ENCODE measurements at places on chromosomes 16 and 17.

DNA sequence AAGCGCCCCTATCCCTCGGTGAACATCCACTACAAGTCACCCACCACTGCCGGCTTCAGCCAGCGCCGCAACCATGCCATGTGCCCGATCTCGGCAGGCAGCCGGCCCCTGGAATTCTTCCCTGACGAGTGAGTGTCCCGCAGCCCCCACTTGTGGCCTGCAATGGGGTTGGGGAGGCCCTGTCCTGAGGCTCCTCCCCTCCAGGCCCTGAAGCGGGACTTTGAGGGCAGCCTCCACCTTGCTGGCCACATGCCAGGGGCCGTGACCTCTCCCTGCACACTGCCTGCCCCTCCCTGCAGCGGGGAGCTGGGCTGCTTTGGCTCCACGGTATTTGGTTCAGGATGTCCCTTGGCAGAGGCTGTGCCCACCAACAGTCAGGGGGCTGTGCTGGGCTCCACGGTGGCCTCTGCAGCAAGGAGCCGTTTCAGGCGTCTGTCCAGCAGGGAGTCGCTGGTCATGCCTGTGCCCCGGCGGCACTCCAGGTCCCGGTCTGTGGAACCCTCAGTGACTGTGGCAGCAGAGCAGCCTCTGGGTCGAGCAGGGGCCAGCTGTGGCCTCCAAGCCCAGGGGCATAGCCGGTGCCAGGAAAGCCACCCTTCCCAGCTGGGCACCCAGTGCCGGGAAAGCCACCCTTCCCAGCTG is 8.3 kb downstream of the NME3 start:
- DNase-seq = no peak

DNA sequence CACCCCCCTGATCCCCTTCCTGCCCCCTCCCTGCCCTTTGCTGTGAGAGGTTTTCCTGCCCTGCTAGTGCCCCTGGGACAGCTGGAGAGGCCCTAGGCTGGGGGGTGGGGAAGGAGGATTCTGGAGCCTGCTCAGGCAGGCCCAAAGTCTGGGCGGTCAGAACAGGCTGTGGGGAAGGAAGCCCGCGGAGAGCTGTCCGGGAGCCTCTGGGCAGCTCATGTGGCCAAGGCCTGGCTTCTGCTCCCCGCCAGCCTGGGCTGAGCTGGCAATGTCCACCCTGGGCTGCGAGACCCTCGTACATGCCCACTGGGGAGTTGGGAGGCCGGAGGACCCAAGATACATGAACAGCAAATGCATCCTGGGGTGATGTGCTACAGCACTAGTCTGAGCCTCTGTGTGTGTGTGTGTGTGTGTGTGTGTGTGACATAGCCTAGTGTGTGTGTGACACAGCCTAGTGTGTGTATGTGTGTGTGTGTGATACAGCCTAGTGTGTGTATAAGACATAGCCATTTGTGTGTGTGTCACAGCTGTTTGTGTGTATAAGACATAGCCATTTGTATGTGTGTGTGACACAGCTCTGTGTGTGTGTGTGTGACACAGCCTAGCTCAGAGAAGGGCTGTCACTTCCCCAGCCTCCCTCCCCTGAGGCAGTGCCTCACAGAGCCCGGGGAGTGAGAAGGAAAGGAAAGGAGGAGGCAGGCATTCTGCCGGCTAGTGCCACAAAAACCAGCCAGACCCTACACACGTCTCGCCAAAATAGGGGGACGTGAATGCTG is 201.4 kb upstream of the CIBAR2 start:
- DNase-seq = no peak

- DNase-seq = no peak
Measured at GRCh38 chr16:2071454-2072202, 23.8 kb downstream of the TSC2 start.

DNA sequence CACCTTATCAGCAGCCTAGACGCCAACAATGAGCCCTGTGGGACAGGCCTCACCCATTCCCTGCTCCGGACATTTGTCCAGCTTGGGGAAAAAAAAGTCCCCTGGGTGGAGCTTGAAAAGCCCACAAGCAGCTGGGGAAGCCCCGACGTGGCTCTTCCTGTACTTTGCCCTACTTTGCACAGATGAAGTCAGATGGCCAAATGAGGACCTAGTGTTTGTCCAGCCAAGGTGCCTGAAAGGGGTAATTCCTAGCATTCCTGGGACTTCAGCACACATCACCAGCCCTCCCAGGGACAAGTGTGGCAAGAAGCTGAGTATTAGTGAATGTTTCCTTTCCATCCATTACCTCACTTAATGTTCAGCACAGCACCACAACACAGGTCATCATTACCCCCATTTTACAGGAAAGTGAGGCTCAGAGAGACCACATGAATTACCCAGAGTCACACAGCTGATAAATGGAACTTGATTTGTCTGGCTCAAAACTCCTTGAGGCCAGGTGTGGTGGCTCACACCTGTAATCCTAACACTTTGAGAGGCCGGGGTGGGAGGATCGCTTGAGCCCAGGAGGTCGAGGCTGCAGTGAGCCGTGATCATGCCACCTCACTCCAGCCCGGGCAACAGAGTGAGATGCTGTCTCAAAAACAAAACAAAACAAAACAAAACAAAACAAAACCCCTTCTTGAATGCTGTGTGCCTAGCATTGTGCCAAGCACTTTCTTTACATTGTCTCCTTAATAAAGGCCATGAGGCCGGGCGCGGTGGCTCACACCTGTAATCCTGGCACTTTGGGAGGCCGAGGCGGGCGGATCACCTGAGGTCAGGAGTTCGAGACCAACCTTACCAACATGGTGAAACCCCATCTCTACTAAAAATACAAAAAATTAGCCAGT is 19.9 kb upstream of the PLLP start:
- no peak for DNase-seq

DNA sequence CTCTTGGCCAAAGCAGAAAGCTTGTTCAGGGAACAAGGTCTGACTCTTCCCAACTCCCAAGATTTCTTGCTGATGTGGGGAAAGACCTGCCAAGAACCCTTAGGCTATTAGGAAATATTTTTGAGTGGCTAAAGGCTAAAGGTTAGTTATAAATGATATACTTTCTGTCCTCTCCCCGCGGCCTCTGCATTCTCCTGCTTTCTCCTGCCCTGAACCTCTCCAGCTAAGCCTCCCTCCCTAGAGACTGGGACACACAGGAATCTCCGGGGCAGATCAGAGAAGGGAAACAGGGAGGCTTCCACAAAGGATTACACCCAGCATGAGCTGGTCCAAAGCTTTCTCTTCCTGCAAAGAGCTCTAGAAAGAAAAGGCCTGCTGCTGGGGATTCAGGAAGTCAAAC is 2.3 kb downstream of the SLC43A2 start:
- DNase-seq = no peak

All from activated CD4-positive, alpha-beta T cell treated with anti-CD3 and anti-CD28 coated beads for 4 hours (primary cell).